GM23338 (cell line): ENCODE measurements at places on chromosomes 13 and 19. TPM values are rescaled to one million over a fixed set of nuclear protein-coding genes. Genes with fewer than 3 reads are reported as not detected.

- DNase-seq, result no peak
- H3K4me1 ChIP-seq, result 0 out of 2 replicates have a peak, but pooled peaks cover 2% of the 10 kb centered on the region
- no peak overlapping the region for H3K27ac ChIP-seq
- H3K27me3 ChIP-seq, result no peaks in the 10 kb centered on the region
- no peak overlapping the region for H3K4me3 ChIP-seq
Observed at GRCh38 chr19:56310462-56310861, 4.2 kb downstream of the ZSCAN5A start.

DNA sequence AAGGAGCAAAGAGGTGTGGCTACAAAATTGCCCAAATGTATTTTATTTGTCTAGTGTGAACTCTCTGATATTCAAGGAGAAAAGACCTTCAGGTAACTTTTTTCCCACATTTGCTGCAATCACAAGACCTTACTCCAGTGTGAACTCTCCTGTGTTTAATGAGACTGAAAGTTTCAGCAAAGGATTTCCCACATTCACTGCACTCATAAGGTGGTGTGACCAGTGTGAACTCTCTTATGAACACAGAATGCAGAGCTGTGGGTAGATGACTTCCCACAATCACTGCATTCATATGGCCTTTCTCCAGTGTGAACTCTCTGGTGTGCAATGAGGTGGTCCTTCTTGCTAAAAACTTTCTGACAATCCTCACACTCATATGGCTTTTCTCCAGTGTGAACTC lies 16.4 kb downstream of the ZNF814 start:
- H3K4me1 ChIP-seq, result no peaks in the 10 kb centered on the region
- H3K27me3 ChIP-seq, result no peaks in the 10 kb centered on the region
- no peak overlapping the region for H3K27ac ChIP-seq
- DNase-seq, result no peak
- no peak overlapping the region for H3K4me3 ChIP-seq

DNA sequence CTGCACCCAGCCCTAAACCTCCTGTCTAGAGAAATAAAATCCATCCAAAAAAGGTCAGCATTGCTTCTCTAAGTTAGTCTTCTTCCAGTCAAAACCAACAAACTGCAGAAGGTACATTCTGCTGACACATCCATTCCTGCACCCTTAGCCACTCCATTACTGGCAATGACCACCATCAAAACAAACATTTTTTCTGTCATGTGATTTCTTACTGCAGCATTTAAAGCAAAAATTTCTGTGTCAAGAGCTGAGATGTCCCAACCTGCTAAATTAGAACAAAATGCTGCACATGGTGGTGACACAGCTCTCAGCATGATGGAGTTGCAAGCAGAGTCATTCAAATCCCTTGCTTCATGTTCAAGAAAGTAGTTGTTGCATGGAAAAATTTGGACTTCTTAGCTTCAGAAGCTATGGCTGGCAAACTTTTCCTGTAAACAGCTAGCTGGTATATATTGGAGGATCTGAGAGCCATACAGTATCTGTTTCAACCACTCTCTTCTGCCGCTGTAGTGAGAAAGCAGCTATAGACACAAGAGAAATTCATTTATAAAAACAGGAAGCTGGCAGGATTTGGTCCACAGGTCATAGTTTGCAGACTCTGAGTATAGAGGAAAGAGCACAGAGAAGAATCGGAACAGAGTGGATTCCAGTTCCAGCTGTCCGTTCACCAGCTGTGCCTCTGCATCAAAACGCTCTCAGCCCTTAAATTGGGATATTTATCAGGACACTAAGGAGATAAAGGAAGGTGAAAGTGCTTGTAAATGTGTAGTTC lies 17.4 kb downstream of the RUBCNL start:
- DNase-seq, result no peak
- H3K27me3 ChIP-seq, result no peaks in the 10 kb centered on the region
- H3K27ac ChIP-seq, result no peak overlapping the region
- H3K4me1 ChIP-seq, result no peaks in the 10 kb centered on the region
- H3K4me3 ChIP-seq, result no peak overlapping the region
- H3K36me3 ChIP-seq, result no peaks in the 10 kb centered on the region

GRCh38 chr19:12788042-12788681 lies 3.1 kb upstream of the JUNB start:
- DNase-seq, result no peak
- H3K36me3 ChIP-seq, result no peaks in the 10 kb centered on the region
- H3K4me3 ChIP-seq, result peak overlapping the region; percentile 83
- peaks cover 35% of the 10 kb centered on the region for H3K4me1 ChIP-seq

DNA sequence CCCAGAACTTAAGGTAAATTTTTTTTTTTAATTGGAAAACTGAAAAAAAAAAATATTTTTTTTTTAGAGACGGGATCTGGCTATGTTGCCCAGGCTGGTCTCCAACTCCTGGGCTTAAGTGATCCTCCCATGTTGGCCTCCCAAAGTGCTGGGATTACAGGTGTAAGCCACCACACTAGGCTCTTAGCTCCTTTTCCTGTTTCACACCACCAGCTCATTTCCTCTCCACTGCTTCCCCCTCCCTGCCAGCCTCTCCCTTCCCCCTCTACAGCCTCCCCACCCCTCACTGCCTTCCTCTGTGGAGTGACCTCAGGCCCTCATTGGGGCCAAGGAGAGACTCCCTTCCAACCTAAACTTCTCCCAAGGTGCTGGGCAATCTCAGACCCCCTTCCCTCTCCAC lies 4.2 kb upstream of the GIPR start:
- H3K36me3 ChIP-seq, result no peaks in the 10 kb centered on the region
- peaks cover 8% of the 10 kb centered on the region; the same call in 1 of the 2 replicates for H3K4me1 ChIP-seq
- H3K4me3 ChIP-seq, result no peak overlapping the region
- no peak overlapping the region for H3K27ac ChIP-seq
- DNase-seq, result no peak
- peaks cover 19% of the 10 kb centered on the region for H3K27me3 ChIP-seq

GRCh38 chr19:16452325-16452724 lies 19.4 kb downstream of the EPS15L1 start:
- H3K27ac ChIP-seq, result no peak overlapping the region
- H3K27me3 ChIP-seq, result no peaks in the 10 kb centered on the region
- H3K36me3 ChIP-seq, result no peaks in the 10 kb centered on the region
- peak; percentile 42 for DNase-seq
- H3K4me1 ChIP-seq, result peaks cover 9% of the 10 kb centered on the region

GRCh38 chr13:58992478-58993042 lies 1171.2 kb downstream of the DIAPH3 start:
- no peak overlapping the region for H3K4me3 ChIP-seq
- H3K36me3 ChIP-seq, result no peaks in the 10 kb centered on the region
- no peaks in the 10 kb centered on the region for H3K27me3 ChIP-seq
- H3K27ac ChIP-seq, result no peak overlapping the region

DNA sequence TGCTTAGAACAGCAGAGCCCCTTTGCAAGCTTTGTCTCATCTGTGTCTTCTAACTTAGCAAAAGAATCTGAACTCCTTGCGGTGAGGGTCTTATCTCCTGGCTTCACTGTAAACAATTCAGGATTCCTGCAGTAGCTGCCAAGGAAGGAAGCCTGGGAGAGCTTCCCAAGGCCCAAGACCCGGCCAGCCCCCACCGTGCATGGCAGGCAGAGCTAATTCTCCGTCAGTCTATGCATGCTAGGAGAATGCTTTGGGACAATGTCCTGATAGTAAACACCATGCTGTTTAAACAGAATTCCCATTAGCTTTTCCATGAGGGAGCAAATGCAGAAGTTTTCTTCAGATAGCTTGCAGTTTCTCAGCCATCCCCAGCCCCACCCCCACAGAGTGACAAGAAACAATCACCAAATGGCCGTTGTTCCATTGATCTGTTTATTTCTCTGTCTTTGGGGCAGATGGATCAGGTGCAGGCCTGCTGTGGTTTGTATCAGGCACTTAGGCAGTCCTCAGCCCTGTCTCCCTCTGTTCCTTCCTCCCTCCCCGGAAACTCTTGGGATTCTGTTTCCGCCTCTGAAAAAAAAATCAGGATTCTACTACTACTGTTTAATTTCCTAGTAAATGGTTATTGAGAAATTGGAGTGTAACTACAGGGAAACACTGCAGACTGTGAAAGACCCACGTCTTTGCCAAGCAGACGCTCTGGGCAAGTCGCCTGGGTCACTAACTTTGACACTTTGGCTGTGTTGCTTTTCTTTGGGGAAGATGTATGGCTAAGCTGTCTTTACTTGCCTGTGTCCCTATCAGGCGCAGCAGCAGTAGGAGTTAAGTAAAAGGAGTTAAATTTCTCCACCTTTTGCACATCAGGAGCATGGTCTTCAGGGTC lies 40.7 kb upstream of the SPATA13 start:
- no peaks in the 10 kb centered on the region for H3K36me3 ChIP-seq
- no peak for DNase-seq

DNA sequence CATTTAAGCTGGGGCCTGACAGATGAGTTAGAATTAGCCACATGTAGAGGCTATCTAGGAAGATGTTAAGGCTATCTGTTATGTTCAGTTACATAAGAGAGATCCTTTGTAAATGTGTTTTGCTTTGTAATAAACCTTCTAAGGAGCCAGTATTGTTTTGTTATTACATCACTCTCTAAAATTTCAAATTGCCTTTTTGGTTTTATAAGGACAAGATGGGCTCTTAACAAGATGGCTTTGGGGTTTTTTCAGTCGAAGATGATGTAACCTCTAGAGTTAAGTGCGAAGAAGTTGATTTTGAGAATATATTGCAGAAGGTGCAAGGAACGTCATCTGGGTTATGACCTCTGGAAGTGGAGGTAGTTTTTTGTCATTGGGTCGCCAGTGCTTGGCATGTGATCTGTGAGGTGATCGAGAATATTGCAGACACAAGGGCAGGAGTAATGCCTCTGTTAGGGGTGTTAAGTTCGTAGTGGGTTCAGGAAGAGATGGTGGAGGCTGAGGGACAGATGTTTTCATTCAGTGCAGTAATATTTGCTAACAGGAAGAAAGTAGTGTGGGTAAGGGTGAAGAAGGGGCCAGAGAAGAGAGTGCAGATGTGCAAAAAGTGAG lies 12.7 kb downstream of the LSM14A start:
- peak overlapping the region; percentile 43; the same call in 1 of the 2 replicates for H3K27ac ChIP-seq
- no peaks in the 10 kb centered on the region for H3K27me3 ChIP-seq
- H3K36me3 ChIP-seq, result no peaks in the 10 kb centered on the region
- H3K4me1 ChIP-seq, result peaks cover 30% of the 10 kb centered on the region

DNA sequence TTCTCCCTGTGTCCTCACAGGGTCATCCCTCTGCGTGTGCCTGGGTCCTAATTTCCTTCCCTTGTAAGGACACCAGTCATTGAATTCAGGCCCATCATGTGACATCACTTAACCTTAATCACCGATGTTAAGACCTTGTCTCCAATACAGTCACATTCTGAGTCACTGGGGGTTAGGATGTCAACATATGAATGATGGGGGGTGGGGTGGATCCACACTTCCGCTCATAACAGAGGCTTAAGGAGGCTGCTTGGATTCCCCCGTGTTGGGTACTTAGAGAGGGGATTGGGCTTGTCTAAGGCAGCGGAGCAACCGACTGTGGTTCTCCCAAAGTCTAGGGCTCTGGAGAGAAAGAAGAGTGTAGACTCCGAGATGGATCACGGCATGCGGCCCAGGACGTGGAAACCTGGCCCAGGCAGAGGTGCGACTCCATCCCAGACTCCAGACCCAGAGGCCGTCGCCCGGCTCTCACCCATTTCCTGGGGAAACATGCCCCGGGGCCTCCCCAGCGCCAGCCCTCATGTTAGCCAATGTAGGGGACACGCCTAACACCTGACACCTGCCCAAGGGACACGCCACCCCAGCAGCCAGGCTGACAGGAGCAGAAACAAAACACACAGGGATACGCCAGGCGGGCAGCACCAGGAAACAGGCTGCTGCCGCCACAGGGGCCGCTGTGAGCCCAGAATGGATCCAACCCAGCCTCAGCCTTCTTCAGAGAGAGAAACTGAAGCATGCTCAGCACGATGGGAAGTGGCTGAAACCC lies 17.1 kb upstream of the IGLON5 start:
- peak; percentile 36 for DNase-seq
- H3K4me3 ChIP-seq, result no peak overlapping the region; the same call in 1 of the 2 replicates
- H3K4me1 ChIP-seq, result peaks cover 45% of the 10 kb centered on the region

DNA sequence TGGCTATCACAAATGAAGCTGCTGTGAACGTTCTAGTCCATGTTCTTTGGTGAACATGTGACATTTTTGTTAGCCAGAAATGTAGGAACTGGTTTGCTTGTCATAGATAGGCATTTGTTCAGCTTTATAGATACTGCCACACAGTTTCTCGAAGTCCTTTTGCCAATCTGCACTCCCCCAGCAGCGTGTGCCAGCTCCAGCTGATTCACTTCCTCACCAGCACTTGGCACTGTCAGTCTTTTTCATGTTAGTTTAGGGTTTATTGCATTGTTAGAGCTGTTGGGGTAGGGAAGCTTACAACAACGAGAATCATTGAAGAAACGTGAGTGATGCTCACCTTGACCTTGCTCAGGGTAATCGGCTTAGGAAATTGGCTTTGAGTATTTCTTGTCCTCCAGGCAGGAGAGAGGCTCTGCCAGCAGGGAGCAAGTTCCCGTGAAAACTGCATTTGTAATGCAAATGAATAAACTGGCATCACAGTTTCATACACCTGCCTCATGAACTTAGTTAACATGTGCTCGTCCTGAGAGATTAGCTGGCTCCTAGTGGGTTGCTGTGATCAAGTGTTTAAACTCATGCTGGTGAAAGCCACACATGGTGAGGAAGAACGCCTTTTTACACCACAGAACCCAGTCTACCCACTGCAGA lies 83.9 kb downstream of the ING1 start:
- no peak overlapping the region for H3K4me3 ChIP-seq
- peaks cover 13% of the 10 kb centered on the region for H3K4me1 ChIP-seq
- H3K36me3 ChIP-seq, result no peaks in the 10 kb centered on the region
- no peak overlapping the region for H3K27ac ChIP-seq
- no peaks in the 10 kb centered on the region for H3K27me3 ChIP-seq

- no peak for DNase-seq
- no peak overlapping the region for H3K27ac ChIP-seq
Observed at GRCh38 chr19:44005973-44006372, 3.2 kb downstream of the ZNF230 start.

GRCh38 chr13:20512042-20512683 lies 13.5 kb downstream of the CRYL1 start:
- peak; percentile 72 for DNase-seq
- peaks cover 6% of the 10 kb centered on the region; the same call in 1 of the 2 replicates for H3K4me1 ChIP-seq
- no peak overlapping the region for H3K27ac ChIP-seq
- H3K27me3 ChIP-seq, result no peaks in the 10 kb centered on the region
- H3K4me3 ChIP-seq, result no peak overlapping the region

The PTPRS gene
- 225 and 290 TPM in 2 replicates for total RNA-seq

The PALM3 gene
- total RNA-seq, result 40.2 and 45.8 TPM in 2 replicates

The LYL1 gene
- 0.47 and 2.2 TPM in 2 replicates for total RNA-seq

The IRGC gene
- not detected in 2 replicates for total RNA-seq

The ZBTB32 gene
- 1.8 TPM in 1 of 2 replicates, not detected in the other for total RNA-seq
